Activated T-helper 1 cell treated with anti-CD3 and anti-CD28 coated beads, Interleukin-2, amount 50 U/mL, for 16 hours (primary cell): ENCODE measurements at places on chromosomes 7 and 10.

GRCh38 chr10:34407324-34407805 lies 407.7 kb downstream of the PARD3 start:
- no peak for DNase-seq

DNA sequence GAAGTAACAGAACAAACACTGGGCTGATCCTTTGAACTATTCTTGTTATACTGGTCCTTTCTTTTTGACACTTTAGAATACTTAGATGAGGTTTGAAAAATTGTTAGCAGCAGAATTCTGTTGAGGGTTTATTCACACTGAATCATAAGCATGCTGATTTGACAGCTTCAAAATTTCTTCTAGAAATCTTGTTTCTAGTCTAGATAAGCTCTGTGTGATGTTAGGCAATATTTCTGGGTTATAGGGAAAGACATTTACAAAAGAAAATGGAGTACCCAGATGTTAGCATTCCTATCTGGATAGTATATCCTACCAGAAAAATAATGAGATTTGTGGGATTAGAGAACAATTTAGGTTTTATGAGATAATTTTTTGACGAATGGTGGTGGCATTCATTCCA lies 12.1 kb downstream of the CSTF2T start:
- DNase-seq: no peak

- DNase-seq: no peak
Observed at GRCh38 chr10:70566515-70567290, 35.8 kb downstream of the PRF1 start.

GRCh38 chr10:129365767-129366402 lies 101.2 kb upstream of the MGMT start:
- DNase-seq: no peak

DNA sequence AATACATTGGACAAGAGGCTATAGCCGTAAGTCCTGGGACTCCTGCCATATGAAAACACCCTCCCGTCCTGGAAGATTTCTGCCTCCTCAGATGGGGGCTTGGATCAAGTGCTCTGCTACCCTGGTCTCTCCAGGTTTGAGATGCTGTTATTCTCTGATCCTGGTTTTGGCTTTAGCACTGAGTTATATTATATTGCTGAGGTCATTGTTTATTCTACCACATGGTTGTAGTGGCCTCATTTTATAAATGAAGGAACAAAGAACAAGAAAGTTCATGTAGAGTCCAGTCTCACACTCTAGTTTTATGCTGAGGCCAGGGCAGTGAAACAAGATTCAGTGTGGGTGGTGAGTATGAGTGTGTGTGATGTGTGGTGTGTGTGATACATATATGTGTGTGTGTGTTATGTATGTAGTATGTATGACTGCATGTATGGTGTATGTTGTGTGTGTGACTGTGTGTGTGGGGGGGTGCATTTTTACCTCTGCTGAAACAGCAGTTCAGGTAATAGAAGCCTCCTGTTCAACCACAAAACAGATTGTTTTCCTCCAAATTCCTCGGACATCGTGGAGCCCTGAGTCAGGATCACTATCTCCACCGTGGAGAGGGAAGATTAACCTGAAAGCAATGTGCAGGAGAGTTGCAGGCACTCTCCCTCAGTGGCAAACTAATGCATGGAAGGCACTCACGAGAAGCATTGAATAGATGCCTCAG lies 80.7 kb downstream of the C7orf25 start:
- no peak for DNase-seq

GRCh38 chr10:104300736-104301292 lies 31.8 kb downstream of the GSTO2 start:
- no peak for DNase-seq

GRCh38 chr7:112147793-112148361 lies 58.3 kb downstream of the DOCK4 start:
- no peak for DNase-seq

DNA sequence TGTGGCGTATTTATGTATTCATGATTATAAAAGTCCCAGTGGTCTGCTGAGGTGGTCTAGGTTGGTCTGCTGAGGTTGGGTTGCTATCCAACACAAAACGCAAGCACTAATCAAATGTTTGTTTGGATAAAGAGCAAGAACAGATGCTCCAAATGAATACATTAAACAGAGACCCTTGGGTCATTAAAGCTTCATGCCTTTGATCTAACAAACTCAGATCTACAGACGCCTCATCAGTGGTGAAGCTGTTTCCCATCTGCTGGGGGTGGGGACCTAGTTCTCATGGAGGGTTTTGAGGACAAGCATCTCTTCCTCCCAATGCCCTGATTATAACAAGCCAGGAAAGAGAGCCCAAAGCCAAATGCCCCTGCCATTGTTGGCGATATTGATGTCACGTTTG lies 786.7 kb downstream of the NRG3 start:
- DNase-seq: no peak

GRCh38 chr7:25858200-25858524 lies 293.8 kb upstream of the NFE2L3 start:
- DNase-seq: no peak

DNA sequence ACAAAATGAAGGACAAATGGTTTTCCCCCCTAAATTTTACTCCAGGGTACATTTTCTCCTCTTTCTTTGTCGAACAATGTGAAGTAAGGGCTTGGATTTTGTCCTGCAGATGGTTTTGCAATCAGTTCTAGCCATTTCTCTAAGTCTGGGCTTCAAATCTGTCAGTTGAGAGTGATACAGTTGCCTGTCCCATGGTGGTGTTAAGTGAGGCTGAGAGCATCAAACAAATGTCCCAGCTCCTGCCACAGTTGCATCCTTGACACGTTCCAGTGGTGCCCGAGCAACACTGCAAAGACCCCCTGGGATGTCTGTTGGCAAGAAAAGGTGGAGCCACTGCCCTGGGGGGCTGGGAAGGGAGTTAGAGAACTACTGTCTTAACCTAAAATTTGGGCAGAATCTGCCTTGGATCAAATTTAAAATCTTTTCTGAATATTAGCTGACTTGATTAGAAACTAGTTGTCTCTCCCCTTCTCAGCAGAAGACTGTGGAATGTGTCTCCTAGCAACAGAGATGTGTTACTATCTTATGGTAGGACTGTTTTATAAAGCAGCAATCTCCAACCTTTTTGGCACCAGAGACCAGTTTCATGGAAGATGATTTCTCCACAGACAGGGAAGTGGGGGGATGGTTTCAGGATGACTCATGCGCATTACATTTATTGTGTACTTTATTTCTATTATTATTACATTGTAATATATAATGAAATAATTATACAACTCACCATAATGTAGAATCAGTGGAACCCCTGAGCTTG lies 102.0 kb upstream of the STEAP1B start:
- DNase-seq: no peak

- no peak for DNase-seq
Observed at GRCh38 chr7:143375298-143376034, 5.7 kb upstream of the ZYX start.

DNA sequence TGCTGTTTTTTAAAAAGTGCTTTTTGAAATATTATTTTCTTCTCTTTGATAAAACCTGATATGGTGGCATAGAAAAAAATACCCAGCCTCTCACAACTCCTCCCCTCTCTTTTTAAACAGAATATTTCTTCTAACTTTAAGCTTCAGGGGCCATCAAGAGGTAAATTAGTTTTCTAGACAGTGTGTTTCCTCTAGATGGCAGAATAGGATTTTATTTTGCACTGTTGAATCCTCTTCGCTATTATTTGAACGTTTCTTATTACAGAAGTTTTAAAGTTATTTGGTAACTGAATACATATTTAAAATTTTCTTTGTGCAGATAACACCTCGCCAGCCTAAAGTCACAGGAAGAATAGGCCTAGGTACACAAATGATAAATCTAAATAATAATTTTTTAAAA lies 30.3 kb downstream of the ARL5B start:
- DNase-seq: no peak

- DNase-seq: no peak
Observed at GRCh38 chr10:103120546-103120945, 72.5 kb downstream of the NT5C2 start.

DNA sequence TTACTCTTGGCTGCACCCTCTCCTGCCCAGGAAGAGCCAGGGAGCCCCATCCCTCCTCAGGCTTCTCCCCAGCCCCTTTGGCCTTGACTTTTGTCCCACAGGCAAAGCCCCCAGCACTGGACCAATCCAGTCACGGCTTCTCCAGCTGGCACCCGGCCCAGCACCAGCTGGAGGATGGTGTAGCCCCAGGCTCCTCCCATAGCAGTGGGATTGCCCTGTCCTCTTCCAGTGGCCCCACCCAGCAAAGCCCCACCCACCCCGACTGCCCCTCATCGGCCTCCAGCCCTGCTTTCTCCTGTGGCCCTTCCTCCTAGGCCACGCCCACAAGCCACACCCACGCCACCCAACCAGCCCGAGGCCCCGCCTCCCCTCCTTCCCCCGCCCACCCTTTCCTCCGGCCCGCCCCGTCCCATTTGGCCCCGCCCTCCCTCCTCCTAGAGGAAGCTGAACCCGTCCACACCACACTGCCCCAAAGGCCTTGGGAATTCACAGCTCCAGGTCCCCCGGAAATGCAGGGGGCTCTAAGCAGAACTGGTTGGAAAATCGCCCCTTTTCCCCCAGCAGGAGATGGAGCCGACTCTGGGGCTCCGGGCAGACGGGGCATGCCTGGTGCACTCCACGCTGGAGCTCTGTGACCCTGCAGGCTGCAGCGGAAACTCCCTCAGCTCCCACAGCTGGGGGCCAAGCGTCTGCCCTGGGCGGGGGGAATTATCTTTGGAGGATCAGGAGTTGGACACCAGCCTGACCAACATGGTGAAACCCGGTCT lies 25.2 kb downstream of the GET4 start:
- no peak for DNase-seq

DNA sequence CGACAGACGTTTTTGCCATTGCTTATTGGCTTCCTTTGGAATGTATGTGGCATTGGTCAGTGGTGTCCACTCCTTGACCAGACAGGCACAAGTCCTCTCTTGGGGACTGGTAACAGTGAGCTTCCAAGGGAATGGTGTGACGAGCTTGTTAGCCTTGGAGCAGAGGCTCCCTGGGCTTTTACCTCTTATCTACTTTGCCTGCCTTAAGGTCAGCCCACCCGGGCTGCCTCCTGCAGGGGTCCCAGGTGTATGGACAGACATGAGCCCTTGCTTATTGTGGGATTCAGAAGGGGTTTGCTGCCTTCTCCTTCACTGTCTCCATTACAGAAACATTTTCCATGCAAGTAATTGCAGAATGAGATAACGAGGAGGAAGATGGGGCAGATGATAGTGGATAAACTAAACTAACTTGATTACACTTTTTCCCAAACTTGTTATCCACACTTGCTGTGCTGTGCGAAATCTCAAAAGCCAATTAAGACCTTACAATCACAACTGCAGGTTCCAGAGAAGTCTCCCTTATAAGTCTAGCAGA lies 29.7 kb downstream of the PLPP4 start:
- DNase-seq: no peak

DNA sequence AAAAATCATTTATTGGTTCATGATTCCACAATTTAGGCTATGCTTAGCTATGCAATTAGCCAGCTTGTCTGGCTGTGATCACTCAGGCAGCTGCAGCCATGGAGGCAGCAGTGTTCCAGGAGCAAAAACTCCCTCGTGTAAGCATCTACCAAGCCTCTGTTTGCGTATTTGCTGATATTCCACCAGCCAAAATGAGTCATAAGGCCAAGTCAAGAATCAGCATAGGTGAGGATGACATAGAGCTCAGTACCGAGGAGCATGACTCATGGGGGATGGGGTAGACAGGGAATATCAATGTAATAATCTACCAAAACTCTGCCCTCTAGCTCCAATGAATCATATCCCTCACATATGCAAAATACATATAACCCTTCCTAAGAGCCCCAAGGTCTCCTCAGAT lies 63.3 kb downstream of the IMMP2L start:
- no peak for DNase-seq

- no peak for DNase-seq
Observed at GRCh38 chr7:44258423-44258760, 57.6 kb downstream of the YKT6 start.

DNA sequence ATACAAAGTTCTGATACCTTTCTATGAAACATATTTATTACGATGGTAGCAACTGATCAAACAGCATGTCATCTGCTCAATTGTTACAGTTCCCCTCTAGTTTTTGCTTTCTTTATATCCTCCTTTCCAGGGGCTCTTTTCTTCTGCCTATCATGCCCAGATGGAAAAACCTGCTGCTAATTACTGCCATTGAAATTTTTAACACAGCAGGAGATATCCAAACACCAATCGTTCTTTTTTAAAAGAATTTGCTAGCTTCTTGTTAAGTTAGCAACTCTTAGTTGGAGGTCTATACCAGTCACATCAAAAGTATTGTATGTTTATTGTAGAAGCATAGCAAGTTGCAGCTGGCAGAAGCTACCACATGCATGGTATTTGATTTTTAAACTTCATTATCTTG lies 768.5 kb downstream of the NXPH1 start:
- DNase-seq: no peak

- no peak for DNase-seq
Observed at GRCh38 chr7:26052706-26053105, 99.3 kb upstream of the NFE2L3 start.

DNA sequence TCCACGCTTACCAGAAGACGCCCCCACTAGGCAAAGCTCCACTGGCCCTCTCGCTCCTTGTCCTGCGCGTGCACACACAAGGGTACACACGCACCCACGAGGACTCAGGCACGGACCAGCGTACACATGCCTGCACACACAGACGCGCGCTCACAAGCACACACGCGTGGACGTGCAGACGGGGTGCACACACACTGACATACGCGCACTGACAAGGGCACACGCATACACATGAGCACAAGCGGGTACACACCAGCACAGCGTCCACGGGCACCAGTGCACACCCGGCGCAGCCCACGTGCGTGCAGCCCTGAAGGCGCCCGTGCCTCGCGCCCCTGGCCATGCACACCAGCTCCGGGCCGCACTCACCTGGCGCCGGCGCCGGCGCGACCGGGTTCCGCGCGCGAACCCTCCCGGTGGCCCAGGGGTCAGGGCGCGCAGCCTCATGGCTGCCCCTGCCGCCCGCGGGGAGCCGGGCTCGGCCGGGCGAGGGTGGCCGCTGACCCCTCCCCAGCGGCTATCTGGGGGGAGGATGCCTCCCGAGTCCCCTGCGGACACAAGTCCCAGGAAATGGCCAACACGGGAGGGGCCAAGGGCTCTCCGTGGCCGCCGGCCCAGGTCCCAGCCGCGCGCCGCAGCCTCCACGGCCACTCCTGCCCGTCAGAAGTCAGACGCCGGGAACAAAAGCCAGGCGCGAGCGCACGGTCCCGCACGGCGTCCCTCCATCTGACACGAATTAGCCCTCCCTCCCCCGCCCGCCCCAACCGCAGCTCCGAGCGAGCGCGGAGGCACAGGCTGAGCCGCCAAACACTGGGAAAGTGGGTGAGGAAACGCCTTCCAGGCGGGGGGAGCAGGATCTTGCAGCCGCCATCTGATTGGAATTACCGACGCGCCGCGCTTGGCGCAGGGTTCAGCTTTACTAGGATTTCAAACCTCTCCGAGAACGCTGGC lies 45.0 kb downstream of the TNS3 start:
- DNase-seq: no peak
